ENCODE measurements at places on chromosomes 12 and 14.

DNA sequence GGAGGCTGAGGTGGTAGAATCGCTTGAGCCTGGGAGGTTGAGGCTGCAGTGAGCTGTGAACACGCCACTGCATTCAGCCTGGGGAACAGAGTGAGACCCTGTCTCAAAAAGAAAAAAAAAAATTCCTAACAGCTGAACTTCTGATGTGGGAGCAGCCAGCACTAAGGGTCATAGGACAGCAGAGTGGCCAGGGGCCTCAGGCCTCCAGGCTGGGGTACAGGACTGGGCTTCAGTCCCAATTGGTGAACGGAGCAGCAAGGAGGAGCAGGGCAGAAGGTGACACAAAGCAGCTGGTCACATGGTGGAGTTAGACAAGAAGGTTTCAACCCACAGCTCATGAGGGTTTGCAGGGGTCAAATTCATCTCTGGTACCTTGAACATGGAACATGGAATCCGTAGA, 40.8 kb upstream of the NRXN3 start:
- no peak for DNase-seq

DNA sequence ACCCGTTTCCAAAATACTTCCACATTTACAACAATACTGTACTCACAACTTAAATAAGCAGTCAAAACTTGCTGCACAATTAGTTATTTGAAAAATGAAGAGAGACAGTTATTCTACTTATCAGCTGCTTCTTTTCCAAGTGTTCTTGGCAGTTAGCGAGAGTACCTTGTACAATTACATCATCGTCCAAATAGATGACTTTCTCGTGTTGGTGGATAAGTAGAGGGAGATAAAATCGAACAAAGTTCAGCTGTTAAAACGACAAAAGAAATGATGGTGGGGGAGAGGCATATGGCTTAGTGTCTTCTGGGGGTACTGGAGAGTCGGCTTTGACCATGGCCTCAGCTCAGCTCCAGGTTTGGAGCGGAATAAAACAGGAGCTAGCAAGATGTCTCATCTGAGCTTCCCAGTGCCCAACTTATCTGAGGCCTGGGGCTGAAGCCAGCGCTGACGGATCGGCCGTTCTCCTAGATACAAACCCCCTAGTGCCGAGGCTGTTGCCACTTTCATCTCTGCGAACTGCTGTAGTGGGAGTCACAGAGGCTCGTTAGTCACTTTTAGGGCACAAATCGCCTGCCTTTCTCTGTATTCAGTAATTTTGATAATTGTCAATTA, 31.7 kb downstream of the TDG start:
- DNase-seq: no peak

DNA sequence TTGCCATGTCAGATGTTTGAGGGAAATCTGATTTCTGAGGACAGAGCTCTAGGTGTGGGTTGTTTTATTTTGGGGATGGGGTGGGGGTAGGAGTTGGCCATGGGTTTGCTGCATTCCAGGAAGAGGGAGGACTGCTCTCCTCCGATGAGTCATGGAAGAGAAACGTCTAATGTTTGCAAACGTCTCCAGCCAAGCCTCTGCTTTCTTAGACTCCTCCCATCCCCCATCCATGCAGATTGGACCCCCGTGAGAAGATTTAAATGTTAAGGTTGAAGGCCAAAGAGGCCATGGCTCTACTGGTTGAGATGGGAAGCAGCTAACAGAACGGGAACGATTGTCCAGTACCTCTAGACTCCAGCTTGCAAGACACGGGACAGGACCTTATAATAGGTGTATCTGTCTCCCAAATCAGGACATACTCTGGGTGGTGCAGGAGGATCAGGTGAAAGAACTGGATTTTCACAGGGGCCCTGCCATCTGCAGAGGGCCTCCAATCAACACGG, 11.4 kb upstream of the ATP2A2 start:
- no peak for DNase-seq

GRCh38 chr14:74658535-74659131, 46.6 kb upstream of the LTBP2 start:
- DNase-seq: no peak

DNA sequence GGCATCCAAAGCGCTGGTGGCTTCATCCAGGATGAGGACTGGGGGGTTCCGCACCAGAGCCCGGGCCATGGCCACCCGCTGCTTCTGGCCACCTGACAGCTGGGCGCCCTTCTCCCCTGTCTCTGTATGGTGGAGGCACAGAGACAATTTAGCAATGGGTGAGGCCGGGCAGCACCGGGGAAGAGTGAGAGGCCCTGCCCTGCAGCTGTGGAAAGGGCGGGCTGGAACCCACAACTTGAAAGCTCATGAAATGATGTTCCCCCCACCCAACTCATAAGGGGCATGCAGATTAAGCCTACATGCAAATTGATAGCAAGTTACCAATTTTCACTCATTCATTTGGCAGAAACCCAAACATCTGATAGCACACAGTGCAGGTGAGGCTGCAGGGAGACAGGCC, 34.1 kb downstream of the ABCB9 start:
- DNase-seq: no peak

GRCh38 chr12:20629414-20630156, 65.5 kb upstream of the SLCO1C1 start:
- DNase-seq: no peak

DNA sequence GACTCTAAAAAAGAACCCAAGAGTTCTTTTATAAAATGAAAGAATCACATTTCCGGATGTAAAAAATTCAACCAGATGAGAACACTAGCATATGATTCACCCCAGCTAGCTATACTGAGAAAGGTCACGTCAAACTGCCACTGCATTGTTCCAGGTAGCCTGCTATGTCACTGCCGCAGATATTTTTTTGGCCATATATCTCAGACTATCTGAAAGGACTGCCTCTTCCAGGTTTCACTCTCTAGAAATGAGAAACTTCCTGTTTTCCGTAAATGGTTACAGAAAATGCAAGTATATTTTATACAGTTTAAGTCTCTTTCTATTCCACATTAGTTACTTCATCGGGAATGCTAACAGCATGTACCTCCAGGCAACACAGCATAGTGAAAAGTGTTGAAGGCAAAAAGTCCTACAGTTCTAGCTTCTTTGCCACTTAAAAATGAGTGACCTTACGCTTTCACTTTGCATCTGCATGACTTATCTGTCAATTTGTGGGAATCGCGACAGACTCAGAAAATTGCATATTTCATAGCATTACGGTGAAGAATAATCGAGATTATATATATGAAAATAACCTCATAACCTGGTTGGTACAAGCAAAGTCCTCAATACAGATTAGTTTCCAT, 105.2 kb downstream of the MED13L start:
- DNase-seq: no peak

- DNase-seq: no peak
Measured at GRCh38 chr14:63179383-63179782, 24.9 kb upstream of the RHOJ start.

GRCh38 chr12:132144810-132145168, 532 bp downstream of the NOC4L start:
- DNase-seq: no peak

- DNase-seq: no peak
Measured at GRCh38 chr14:89134640-89135039, 282.4 kb downstream of the FOXN3 start.

GRCh38 chr14:34536951-34537676, 2.4 kb downstream of the EAPP start:
- no peak for DNase-seq

DNA sequence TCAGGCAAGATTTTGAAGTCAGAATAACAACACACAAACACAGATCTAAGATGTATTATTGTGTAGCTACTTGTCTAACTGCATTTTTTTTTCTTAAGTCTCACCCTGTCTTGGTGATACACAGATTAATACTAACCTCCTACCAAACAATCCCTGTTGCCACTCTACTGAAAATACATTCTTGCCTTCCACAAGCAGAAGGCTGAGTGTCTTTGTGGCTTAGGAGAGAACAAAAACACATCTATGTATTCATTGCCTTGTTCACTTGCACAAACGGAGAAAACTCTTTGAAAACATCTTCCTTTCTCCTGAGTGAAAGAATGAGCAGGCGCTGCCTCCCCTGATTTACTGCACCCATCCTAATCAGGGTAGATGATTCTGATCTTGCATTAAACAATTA, 642.2 kb downstream of the DIO2 start:
- DNase-seq: no peak

DNA sequence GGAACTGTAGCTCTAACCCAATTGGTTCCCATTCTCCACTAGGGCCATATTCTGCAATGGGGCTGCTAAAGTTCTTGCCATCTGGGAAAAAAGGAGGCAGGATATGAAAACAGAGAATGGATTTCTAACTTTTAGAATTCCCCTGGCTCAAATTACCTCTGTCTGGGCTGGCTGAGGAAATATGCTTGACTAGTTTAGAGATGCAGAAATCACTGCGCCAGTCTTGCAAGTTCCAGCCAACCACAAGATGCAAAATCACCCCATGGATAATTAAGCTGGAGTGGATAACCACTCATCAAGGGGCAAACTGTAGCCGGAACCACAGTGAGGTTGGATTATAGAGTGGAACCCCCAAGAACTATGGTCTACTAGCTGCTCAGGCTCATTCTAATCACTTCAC, 126.3 kb downstream of the RALGAPA1 start:
- no peak for DNase-seq

DNA sequence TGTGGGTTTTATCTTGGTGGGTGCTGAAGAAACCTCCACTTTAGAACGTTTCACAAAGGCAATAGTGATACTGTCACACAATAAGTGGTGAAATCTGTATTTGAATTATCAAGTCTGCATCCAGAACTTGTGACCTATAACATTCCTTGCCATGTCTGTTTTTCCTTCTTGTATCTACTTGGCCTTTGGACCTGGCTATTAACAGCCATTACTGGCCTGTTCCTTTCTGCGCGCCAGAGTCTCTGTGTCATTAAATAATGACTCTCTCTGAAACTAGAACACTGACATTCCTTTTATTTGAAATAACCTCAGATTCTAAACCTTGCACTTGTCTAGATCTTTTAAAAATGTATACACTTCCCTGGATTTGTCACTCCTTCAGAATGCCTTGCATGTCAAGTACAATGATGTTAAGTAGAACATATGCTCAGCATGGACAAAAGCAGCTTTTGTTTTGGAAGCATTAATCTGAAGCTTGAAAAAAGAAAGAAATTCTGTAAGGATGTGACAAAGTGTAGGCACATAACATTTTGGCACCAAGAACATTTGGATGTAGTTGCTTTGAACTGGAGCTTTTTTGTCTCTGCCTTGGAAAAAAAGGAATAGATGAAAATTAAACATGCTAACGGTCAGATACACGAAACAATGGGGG, 95.5 kb upstream of the RPL10L start:
- no peak for DNase-seq

- DNase-seq: no peak
Measured at GRCh38 chr12:94972795-94973194, 30.7 kb downstream of the NDUFA12 start.

GRCh38 chr12:43206396-43206795, 345.6 kb downstream of the ADAMTS20 start:
- no peak for DNase-seq

- no peak for DNase-seq
Measured at GRCh38 chr12:26100666-26101349, 24.0 kb downstream of the BHLHE41 start.
